ENCODE measurements at places on chromosomes 12 and 14.

GRCh38 chr12:110742096-110742717 lies 484 bp downstream of the PPP1CC start:
- no peak for DNase-seq

DNA sequence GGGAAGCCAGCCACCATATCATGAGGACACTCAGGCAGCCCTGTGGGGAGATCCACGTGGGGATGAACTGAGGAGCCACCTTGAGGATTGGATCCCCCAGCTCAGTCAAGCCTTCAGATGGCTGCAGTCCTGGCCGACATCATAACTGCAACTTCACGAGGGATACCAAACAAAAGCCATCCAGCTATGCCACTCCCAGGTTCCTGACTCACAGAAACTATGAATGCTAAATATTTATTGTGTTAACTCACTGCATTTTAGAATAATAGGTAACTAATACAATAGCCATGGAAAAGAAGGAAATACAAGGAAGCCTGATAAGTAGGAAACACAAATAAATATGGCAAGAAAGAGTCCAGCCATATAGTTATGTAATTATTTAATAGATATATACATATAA lies 42.1 kb upstream of the FAM222A start:
- DNase-seq: no peak

DNA sequence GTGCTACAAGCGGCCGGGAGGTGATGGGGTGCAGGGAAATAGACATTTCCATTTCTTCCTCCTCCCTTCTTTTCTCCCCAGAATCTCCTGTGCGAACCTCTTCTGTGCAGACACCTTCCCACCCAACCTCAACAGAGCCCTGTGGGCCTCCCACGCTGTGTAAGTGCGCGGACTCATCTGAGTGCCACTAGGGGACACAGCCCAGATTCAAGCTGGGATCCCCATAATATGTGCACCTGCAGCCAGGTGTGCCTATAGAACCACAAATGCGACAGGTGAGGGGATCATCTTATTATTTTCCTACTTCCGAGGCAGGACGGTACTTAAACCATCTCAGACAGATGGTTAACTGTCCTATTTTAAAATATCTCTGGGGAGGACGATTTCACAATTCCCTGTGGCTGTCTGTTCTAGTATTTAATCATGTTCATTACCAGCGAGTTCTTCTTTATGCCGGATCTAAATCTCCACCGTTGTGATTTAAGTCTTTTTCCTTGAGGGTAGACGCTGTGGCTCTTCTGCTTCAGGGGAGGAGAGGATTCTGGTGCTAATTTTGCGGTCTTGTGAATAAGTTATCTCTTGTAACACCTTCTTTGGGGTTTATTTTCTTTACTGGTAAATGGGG lies 17.2 kb upstream of the CACNA1C start:
- DNase-seq: no peak

DNA sequence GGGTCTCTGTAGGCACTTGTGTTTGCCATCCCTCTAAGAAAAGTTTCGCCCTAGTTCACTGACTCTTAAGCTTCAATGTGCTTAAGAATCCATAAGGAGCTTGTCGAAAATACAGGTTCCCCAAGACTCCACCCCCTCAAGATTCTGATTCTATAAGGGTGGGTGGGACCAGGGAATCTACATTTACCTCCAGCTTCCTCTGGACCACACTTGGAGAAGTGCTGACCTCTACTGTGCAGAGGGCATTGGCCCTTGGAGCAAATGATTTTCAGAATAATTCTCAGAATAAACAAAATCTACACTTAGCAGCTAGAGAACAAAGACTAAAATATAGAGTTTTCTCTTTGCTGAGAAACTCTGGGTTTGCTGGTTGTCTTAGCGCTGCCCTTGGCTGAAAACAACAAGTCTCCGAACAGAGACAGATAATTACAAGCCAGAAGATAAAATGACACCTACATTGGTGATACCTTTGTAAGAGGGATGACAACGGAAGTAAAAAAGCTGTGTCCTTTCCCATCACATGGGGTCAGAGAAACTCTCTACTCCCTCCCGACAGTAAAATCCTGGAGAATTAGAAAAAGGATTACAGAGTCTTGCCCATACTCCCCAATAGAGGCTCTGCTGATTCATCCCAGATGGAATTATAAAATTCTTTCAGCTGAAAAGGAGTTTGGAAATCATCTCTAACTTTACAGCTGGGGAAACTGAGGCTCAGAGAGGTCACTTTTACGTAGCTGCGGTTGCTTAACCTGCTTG lies 4.8 kb downstream of the TGFB3 start:
- DNase-seq: no peak

GRCh38 chr12:78599366-78599765 lies 265.2 kb upstream of the SYT1 start:
- no peak for DNase-seq

- no peak for DNase-seq
Observed at GRCh38 chr12:26158078-26158764, 33.4 kb upstream of the BHLHE41 start.

GRCh38 chr12:122072031-122072970 lies 6.3 kb upstream of the MLXIP start:
- peak; percentile 81 for DNase-seq
